Smooth muscle cell of the brain vasculature (primary cell): ENCODE measurements at places on chromosomes 3 and 15.

DNA sequence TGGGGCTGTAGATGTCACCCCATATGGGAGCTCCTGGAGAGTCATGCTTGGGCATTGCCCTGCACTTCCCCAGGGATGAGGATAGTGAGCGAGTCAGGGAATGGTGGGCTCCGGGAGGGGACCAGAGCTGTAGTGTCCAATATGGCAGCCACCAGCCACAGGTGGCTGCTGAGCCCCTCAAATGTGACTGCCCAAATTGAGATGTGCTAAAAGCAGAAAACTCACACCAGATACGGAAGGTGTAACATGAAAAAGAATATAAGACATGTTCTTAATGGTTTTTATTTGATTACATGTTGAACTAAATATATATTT, 31.7 kb downstream of the GRIP2 start:
- DNase-seq: no peak

GRCh38 chr3:44963571-44964325, 12.2 kb downstream of the ZDHHC3 start:
- no peak for DNase-seq

DNA sequence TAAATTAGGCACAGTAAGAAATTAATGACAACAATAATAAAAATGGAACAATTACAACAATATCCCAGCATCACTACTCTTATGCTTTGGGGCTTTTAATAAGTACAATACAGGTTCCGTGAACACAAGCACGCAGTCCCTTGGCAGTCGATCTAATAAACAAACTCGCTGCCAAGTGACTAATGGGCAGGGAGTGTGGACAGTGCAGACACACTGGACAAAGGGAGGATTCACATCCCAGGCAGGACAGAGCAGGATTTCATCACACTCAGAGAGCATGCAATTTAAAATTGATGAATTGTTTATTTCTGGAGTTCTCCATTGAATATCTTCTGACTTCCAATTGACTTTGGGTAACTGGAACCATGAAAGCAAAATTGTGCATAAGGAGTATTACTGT, 524.1 kb upstream of the CFAP20DC start:
- DNase-seq: no peak

DNA sequence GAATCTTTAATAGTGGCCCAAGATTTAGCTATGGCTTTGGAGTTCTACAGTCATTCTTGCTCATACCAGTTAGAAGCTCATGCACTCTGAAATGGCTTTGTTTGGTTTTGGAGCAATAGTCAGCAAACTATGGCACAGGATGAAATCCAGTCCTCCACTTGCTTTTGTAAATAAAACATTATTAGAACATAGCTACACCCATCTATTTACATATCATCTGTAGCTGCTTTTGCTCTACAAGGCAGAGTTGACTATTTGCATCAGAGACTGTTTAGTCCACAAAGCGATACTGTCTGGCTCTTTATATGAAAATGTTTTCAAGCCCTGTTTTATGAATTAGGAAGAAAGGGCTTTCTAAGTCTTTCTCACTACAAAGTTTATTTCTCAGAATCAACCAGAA, 716.9 kb downstream of the AGBL1 start:
- no peak for DNase-seq

DNA sequence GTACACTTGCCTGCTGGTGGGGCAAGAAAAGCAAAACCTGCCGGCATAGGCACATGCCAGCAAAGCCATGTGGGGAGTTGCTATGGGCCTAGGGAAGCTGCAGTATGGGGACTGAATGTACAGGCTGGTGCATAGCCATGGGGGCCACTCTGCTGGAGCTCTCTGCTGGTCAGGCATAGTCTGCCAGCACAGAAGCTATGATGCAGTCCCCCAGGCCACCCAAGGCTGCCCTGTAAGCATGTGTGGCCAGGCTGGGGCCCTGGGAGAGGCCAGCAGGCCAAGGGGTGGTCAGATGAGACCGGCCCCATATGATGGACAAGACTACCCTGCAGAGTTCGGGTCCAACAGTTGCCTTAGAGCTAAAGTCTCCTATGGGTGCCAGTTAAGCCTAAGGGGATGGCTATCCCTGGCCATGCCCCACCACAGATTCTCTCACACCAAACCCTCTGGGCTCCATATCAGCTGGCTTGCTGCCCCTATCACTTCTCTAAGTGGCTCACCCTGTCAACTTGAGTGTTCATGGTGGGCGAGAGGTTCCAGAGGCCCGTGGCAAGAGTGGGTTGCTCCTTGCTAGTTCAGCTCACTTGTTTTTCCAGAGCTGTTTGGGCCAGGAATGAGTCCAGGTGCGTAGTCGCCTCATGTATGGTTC, 41.8 kb downstream of the CEP63 start:
- no peak for DNase-seq

- DNase-seq: no peak
Measured at GRCh38 chr3:69443457-69443920, 57.6 kb upstream of the FRMD4B start.

DNA sequence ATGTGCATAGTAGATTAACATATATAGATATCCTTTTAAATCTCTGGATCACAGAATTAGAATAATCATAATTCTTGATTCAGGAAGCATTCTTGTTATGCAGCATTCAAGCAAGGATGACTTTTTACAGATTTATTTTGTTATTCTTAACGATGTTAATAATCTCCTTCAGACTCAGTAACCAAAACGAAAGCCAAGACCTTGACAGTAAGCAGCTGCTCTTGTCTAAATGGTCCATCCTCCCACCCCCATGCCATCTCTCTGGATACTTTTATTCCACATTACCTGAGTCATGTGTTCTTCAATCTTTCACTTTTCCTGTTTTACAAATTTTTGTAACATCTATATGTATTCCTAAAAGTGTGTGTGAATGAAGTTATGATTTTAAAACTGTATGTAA, 33.3 kb upstream of the GPR171 start:
- no peak for DNase-seq

DNA sequence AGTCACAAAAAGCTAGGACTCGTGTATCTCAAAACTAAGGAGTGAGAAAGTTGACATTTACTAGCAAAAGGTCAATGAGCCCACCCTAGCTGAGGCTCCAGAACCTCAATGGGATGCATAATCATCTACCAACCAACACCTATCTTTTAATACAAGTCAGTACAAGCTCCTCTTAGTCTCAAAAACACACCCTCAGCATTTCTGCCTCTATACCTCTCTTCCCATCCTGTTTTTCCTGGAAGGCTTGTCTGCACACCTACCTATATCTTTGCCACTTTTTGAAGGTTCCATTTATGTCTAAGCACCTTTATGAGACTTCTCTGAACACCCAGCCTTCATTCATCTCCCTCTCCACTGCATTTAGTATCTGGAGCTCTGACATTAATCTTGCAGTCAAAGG, 10.0 kb downstream of the WWTR1 start:
- DNase-seq: no peak

DNA sequence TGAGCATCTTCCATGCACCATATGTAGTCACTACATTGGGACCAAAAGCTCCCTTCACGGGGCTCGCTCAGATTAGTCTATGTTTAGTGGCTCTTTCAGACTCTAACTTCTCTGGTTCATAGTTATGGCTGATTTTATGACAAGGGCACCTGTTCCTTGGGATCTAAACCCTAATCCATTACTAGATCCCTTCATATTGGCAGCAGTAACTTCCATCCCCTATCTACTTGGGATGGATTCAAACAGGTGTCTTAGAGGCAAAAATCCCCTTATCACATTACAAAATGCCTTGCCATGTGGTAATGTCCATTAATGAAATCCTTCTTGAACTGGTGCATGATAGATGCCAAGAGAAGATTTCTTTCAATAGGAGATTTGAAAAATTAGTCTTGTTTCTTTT, 96.7 kb upstream of the TP63 start:
- no peak for DNase-seq

GRCh38 chr3:58965865-58966264, 84.0 kb downstream of the CFAP20DC start:
- no peak for DNase-seq

GRCh38 chr3:179716811-179717210, 64.0 kb downstream of the USP13 start:
- DNase-seq: peak; percentile 33

DNA sequence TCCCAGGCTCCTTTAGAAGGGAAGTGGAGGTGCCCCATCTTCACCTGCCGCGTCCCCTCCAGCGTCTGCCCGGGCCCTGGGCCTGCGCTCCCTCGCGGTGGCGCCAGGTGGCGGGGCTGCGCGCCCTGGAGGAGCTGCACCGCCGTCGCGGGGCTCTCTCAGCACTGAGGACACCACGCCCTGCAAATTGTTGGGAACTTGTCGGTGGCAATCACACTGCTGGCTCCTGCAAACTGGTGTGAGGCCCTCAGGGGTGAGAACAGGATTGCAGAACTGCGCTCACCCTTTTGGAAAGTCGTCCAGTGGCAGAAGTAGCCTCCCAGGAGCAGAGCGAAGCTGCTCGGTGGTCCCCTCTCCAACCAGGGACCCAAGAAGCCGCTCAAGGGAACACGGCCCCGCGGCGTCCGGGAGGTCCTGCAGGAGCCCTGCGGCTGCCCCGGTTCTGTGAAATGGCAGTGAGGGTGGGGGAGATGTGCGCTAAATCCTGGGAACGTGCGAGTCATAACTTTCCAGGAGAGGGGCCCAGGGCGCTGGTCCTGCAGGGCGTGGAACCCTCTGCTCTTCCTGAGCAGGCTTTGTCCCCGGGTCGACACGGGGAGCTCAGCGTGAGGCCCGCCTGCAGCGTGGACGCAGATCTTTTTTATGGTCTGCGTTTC, 995 bp upstream of the LRRK1 start:
- DNase-seq: peak; percentile 31

GRCh38 chr3:134597390-134597970, 53.3 kb downstream of the KY start:
- no peak for DNase-seq

DNA sequence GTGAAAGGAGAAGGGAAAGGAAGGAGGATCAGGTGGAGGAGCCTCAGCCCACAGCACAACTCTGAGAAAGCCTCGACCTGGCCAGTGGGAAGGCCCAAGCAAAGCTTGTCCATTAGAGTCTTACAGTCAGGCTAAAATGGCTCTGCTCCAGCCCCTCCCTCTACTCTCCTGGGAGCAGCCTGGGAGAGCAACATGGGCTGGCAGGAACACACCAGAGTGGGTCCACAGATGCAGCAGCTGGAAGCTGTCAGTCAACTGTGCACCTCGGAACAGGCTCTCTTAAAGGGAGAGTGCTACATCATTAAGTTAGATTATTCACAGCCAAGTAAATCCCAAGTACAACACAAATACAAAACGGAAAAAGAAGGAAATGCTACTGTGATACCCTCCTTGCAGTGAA, 98.0 kb upstream of the LIMD1 start:
- DNase-seq: no peak

DNA sequence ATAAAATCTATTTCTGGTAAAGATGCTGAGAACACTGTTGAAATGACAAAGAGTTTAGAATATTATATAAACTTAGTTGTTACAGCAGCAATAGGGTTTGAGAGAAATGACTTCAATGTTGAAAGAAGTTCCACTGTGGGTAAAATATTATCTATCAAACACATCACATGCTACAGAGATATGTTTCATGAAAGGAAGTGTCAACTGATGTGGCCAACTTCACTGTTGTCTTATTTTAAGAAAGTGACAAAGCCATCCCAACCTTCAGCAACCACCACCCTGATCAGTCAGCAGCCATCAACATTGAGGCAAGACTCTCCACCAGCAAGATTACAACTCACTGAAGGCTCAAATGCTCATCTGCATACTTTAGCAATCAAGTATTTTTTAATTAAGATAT, 20.2 kb downstream of the TMEM39A start:
- no peak for DNase-seq

GRCh38 chr15:68268405-68268804, 9.1 kb upstream of the FEM1B start:
- DNase-seq: no peak

DNA sequence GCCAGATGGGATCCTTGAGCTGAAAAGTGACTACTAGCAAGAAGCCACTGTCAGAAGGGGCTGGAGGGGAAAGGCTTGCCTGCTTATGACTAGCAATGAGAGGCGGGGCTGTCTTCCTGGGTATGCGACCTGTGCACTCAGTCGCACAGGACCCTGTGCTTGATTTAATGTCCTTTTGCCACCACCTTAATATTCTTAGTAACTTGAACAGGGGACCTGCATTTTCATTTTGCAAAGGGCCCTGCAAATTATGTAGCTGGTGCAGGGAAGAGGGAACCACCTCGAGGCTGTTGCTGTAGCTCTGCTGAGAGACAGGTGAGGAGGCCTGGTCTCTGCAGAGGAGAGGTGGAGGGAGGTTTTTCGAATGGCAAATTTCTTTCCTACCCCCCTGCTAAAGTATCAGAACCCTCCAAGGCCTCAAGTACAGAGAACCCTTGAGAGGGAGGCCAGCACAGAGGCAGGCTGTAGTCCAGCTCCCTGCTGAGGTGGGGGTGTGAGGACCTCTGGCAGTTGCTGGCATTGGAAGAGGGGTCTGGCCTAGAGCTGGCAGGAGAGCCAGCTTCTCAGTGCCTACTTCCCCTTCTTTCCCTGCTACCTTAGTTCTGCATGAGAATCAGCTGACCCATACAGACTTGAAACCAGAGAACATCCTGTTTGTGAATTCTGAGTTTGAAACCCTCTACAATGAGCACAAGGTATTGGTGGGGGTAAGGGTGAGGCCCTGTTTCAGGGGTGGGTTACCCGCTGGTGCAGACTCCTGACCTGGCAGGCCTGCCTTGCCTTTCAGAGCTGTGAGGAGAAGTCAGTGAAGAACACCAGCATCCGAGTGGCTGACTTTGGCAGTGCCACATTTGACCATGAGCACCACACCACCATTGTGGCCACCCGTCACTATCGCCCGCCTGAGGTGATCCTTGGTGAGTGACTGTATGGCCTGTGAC, 11.4 kb downstream of the CLK3 start:
- DNase-seq: no peak

- DNase-seq: no peak
Measured at GRCh38 chr15:78840661-78841375, 29.6 kb upstream of the ADAMTS7 start.

DNA sequence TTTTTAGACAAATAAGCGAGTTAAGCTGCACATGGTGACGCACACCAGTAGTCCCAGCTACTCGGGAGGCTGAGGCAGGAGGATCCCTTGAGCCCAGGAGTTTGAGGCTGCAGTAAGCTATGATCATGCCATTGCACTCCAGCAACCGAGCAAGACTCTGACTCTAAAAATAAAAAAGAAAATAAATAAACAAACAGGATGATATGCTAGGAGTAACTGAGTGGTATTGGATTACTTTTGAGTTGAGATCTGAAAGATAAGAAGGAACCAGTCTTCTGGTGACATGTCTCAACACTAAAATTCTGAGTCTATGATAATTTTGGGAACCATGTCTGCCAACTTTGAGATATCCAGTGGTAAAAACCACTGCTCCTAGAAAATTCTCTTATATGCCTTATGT, 109.1 kb upstream of the SKOR1 start:
- DNase-seq: no peak

GRCh38 chr3:175421902-175422301, 562.8 kb downstream of the NAALADL2 start:
- no peak for DNase-seq

DNA sequence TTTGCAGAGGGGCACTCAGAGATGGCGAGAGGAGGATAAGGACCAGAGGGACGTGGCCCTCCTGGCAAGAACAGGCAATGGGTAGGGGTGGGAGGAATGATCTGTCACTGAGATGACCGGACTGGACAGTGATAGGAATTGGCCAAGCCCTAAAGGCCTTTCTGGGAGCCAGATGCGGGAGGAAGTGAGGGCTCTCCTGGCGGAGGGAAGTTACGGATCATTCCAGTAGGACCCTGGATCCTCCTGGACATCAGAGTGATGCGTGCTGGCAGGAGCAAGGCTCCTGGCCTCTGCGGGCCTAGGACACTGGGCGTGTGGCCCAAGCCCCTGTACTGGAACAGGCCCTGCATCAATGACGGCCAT, 23.4 kb downstream of the KIF7 start:
- no peak for DNase-seq

GRCh38 chr3:100603469-100603868, 5.9 kb upstream of the ADGRG7 start:
- peak; percentile 41 for DNase-seq
